ENCODE measurements at places on chromosomes 5 and 9. TPM values are rescaled to one million over a fixed set of nuclear protein-coding genes. Genes with fewer than 3 reads are reported as not detected.

SHB gene
- 33.0 TPM for total RNA-seq

DNA sequence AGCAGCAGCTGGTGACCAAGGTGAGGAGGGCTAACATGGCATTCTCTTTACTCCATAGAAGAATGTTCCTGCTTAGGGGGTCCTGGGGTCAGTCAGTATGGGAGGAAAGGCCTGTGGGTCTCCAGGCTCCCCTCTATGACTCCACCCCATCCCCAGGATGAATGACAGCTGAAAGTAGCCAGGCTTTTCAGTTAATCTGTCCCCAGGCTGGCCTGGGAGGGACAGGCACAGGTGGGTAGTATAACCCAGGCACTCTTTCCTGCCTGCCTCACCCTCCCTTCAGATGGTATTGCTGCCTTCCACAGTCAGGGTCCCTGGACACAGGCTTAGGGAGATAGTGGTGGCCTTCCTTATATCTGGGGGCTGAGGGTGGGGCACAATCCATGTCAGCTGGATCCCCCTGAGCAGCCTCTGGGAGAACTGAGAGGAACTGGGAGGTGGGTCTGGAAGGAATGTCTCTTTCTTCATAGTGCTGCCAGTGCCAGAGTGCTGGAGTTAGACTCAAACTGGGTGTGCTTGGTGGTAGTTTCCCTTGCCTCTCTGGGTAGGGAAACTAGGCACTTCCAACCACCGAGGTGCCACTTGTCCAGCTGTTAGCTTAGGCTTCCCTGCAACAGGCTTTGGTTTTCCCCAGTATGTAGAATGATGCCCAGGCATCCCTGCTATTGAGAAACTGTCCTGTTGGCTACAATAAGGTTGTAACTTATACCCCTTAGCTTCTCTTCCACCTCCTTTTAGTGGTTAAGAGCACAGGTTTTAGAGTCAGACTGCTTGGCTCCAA is 27.8 kb downstream of the LARP1 start:
- DNase-seq = no peak

GRCh38 chr5:5387192-5387591 is 35.3 kb upstream of the ICE1 start:
- no peak for DNase-seq

DNA sequence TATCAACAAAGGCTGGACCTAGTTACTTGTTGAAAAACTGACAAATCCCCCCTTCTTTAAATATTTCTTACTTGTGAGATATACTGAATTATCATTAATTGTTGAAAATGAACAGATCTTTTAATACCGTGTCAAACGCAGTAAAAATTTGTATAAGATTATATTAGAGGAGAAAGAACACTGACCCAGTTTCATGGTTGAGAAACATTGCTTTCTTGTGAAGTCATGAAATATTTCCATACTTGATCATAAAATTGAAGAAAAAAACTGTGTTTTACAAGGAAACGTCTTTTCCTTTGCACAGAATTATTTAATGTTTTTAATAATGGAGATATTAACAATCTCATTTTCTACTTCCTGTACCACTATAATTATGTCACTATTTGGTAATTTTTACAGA is 45.8 kb downstream of the MOCS2 start:
- DNase-seq = no peak

GRCh38 chr5:102959055-102959454 is 160.9 kb downstream of the GIN1 start:
- DNase-seq = no peak

NTNG2 gene
- 2.2 TPM for total RNA-seq
